GM23338 (cell line): ENCODE measurements at places on chromosomes 16 and 17. TPM values are rescaled to one million over a fixed set of nuclear protein-coding genes. Genes with fewer than 3 reads are reported as not detected.

SLC6A2 gene
- total RNA-seq = 0.27 and 0.35 TPM in 2 replicates

GRCh38 chr17:42553161-42553818 is 567 bp downstream of the HSD17B1 start:
- DNase-seq = peak; percentile 66

GRCh38 chr17:742147-742793 is 9.8 kb downstream of the GEMIN4 start:
- no peak for DNase-seq

DNA sequence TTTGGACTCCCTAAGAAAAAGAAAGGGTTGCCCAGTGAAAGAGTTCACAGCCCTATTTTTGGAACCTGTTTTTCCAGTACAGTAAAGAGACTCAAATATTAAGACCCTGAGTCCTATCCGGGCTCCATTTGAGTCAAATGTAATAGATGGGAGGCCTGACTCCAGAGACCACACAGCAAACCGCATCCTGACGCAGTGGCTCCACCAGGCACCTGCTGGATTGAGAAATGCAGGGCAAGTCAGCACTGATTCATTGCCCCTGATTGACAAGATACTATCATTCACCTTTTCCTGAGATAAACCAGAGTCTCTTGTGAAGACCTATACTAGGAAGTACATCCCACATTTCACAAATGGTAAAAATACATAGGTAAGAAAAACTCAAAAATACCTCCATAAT is 715.7 kb upstream of the SOX9 start:
- no peak for DNase-seq

EVPLL gene
- 0.12 and 0.42 TPM in 2 replicates for total RNA-seq

ABCC6 gene
- 0.16 and 0.73 TPM in 2 replicates for total RNA-seq

SDR42E1 gene
- total RNA-seq = 0.03 and 0.04 TPM in 2 replicates

DNA sequence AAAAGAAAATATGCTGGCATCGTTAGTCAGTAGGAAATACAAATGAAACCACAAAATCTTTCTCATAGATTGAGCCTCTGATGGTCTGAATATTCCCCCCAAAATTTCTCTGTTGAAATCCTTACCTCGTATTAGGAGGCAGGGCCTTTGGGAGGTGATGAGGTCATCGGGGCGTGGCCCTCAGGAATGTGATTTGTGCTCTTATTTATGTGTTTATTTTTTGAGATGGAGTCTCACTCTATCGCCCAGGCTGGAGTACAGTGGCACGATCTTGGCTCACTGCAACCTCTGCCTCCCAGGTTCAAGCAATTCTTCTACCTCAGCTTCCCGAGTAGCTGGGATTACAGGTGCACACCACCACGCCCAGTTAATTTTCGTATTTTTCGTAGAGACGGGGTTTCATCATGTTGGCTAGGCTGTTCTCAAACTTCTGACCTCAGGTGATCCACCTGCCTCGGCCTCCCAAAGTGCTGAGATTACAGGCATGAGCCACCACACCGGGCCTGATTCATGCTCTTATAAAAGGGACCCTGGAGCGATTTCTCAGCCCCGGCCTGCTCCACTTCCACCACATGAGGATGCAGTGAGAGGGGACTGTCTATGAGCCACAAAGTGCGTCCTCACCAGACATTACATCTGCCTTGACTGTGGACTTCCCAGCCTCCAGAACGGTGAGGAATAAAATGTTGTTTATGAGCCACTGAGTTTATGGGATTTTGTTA is 53.1 kb downstream of the DNAH17 start:
- no peak for DNase-seq

GRCh38 chr17:50471009-50471905 is 2.6 kb upstream of the CHAD start:
- DNase-seq = no peak

SLC13A5 gene
- 1.4 and 2.3 TPM in 2 replicates for total RNA-seq

DNA sequence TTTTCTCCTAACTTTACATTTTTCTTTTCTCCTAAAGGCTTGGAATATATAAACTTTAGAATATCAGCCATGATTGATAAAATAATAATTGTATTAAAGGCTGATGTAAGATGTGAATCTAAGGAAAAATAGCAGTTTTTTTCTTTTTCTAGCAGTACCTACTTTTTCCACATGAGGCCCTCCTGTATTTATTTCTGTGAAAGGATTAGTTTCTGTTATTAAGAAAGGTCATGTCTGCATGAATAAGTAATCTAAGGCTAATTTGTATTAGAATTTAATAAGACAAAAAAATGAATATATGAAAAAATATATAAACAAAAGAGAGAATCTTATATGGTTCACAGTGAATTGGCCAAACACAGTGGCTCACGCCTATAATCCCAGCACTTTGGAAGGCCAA is 85.3 kb downstream of the STXBP4 start:
- DNase-seq = peak; percentile 4

ANKRD40CL gene
- not detected in 2 replicates for total RNA-seq

DNA sequence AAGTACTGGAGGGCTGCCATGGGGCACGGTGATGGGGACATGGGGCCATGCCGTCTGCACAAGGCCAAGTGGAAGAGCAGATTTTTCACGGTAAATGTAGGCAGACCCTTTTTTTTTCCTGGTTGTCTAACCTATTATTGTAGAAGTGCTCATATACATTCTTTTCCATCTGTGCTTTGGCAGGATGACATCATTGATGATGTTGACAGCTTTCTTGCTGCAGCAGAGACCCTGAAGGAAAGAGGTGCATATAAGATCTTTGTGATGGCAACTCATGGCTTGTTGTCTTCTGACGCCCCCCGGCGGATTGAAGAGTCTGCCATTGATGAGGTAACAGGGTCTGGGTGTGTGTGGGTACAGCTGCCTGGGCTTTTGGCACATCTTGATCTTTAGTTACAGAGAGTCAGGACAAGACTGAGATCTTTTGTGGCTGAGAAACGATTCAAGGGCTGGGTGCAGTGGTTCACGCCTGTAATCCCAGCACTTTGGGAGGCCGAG is 23.3 kb upstream of the SLC5A10 start:
- DNase-seq = peak; percentile 43

- DNase-seq = no peak
Measured at GRCh38 chr16:88599825-88600538, 29.8 kb downstream of the ZC3H18 start.

SDR42E2 gene
- 0.08 TPM in 1 of 2 replicates, not detected in the other for total RNA-seq

GRCh38 chr16:64996641-64997040 is 125.2 kb downstream of the CDH11 start:
- no peak for DNase-seq

GRCh38 chr16:53503991-53504663 is 1.1 kb upstream of the AKTIP start:
- DNase-seq = peak; percentile 7

GRCh38 chr16:55701442-55702319 is 45.9 kb downstream of the SLC6A2 start:
- peak; percentile 74 for DNase-seq

ELOB gene
- 278 and 696 TPM in 2 replicates for total RNA-seq

CBX2 gene
- 91.1 and 114 TPM in 2 replicates for total RNA-seq

MYH2 gene
- total RNA-seq = 17.9 and 27.7 TPM in 2 replicates

- DNase-seq = no peak
Measured at GRCh38 chr17:9408381-9408780, 167.2 kb downstream of the STX8 start.

PRRT2 gene
- 8.9 and 13.3 TPM in 2 replicates for total RNA-seq

DNA sequence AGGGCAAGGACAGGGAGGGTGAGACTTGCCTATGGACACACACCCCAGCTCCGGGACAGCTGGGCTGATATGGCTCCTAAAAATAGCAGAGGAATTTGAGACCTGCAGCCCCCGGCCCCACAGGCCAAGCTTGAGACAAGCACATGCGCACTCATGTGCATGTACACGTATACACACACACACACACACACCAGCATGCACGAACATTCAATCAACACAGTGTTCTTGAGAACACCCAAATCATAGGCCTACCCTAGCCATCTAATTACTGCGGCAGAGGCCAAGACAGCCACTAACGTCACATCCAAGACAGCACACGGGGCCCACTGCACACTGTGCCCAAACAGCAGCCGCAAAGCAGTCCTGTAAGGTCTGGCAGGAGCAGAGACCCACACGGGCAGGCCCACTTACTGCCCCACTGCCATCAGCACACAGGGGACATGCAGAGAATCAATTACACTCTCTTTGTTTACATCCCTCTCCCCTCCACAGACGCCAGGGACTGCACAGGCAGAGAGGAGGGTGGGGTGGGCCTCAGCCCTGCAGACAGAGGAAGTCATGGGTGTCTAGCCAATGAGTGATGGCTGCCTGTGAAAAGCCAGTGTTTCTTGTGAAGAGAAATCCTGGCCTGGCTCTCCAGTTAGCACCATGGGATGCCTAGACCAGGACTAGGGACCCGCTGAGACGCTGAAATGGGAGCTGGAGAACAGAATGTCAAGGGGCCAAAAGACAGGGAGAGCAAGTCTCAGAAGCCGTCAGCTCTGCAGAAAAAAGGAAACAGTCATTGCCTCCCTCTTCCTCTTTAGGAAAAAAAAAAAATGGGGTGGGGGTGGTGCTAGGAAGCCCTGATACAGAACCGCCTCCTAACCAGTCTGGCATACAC is 39.3 kb downstream of the MYO18A start:
- peak; percentile 23 for DNase-seq

DNA sequence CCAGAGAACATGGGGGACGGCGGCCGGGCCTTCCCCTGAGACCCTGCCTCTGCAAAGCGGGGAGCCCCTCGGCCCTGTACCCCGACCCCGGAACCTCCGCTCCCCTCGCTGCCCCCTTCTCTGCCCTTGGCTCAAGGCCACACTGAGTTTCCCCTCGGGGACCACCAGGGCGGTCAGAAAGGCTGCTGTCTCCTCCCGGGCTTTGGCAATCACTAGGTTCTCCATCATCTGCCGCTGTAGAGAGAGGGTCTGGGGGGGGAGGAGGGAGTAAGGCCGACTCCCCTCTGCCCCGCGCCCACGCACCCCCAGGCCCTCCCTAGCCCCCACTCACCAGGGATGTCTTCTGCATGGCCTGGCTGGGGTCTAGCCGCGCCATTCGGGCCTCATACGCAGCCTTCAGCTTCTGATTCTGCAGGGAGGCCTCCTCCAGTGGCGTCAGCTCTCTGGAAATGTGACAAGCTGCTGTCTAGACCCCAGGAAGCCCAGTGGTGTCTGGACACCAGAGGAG is 8.4 kb downstream of the VPS9D1 start:
- no peak for DNase-seq

IRX3 gene
- total RNA-seq = 0.90 and 1.7 TPM in 2 replicates

WDR90 gene
- 42.2 and 44.4 TPM in 2 replicates for total RNA-seq

DNA sequence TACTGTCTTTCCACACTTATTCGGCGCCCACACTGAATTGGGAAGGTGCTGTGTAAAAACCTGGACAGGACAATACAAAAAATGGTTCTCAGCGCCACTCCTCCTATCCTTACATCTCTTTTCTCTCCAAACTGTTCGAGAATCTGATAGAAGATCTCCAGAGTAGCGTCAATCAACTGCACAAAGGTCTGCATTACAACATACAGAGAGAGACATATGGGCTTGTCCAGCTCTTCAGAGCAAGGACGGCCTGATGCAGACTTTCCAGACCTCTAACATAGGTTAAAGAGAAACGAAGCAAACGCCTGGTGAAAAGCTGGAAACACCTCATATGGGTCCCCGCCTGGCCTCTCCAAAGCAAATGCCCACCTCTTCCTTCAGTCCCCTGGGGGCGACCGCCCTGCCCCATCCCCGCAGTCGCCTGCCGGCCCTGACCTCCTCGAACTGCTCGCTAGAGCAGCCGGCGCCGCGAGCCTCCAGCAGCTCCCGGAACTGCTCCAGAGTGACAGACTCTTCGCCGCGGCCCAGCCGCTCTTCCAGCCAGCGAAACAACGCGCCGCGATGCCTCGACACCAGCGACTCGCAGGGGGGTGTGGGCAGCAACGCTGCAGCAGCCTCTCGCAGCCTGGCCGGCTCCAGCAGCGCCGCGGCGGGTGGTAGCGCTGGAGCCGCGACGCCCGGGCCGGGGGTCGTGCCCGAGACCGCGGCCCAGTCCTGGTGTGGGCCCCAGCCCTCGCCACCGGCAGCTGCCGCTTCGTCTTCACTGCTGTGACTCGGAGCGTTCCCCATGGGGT is 526 bp downstream of the ZZEF1 start:
- peak; percentile 62 for DNase-seq

GRCh38 chr17:32870027-32870670 is 6.8 kb downstream of the MYO1D start:
- no peak for DNase-seq

DNA sequence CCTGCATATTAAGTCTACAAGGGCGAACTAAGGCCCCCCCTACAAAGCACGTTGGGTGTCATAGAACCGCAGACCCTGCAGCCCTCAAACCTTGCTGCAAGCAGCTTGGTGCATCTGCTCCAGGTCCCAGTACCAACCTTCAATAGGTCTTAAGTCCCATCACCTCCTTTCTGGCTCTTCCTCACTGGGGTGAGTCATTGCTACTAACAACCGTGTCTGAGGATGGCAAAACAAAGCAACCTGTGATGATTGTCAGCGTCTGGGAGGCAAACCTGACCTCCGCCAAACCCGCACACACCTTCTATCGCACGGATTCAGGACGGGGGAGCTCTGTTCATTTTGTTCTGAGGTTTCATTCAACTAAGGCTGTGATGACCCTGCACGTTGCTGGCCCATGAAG is 138.9 kb downstream of the SLC39A11 start:
- DNase-seq = no peak

DNA sequence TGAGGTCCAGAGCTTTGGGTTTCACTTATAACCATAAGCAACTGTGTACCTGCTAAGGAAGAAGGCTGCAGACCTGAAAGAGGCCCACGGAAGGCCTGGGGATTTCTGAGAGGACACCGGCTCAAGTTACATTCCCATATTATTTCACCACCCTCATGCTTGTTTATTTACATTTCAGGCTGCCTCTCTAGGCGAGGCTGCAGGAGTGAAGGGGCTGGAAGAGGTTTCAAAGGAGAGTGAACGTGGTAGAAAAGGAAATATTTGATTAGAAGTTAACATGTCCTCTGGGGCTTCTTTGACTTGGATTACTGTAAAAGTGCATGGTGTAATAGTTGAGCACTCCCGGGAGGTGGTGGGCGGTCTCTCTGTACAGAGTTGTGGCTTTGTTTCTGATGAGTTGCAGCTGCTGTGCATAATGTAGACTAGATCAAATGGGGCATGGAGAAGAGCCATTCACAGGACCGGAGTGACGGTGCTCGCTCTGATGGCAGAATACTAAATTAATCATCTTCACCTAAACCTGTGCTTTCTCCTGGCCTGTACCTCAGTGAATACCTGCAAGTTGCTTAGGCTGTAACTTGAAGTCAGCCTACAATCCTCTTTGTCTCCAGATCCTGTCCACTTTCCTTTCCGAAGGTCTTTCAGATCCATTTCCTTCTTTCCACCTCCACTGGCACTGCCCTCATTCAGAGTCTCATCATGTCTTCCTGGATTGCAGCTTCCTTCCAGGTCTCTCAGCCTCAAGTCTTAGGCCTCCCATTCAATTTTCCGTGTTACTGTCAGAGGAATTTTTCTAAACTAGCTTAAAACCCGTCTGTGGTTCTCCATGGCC is 1.9 kb upstream of the CPD start:
- DNase-seq = no peak
